CD4-positive, alpha-beta T cell (primary cell): ENCODE measurements at places on chromosomes 12 and 14.

DNA sequence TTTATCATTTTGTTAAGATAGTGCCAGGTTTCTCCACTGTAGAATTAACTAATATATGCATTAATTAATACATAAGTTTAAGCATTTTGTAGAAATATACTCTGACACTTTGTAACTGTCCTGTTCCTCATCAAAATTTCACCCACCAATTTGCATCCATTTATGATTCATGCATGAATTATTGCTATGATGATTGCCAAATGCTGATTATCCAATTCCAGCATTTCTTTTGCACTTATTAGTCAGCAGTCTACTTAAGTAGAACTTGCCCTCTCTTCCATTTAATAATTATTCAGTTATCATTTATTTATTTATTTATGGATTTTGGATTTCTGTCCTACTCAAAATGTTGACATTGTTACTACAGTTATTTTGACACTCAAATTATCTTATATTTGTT, 72.2 kb downstream of the SLC6A15 start:
- no peak for DNase-seq

DNA sequence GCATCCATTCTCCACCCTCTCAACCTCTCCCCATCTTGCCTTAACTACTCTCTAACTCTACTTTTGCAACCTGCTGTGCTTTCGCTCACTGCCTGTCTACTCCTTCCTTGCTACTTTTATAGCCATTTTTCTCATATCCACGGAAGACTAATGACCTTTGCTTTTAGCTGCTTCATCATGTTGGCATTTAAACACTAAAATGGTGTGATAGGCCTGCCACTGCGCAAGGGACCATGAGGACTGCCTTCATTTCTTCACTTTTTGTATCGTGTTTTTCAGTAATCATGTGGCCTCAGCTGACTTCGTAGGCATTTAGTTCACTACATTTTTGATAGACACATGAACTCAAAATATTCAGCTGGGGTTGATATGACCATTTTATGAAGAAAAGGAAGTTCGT, 252.1 kb downstream of the BCAT1 start:
- DNase-seq: no peak

DNA sequence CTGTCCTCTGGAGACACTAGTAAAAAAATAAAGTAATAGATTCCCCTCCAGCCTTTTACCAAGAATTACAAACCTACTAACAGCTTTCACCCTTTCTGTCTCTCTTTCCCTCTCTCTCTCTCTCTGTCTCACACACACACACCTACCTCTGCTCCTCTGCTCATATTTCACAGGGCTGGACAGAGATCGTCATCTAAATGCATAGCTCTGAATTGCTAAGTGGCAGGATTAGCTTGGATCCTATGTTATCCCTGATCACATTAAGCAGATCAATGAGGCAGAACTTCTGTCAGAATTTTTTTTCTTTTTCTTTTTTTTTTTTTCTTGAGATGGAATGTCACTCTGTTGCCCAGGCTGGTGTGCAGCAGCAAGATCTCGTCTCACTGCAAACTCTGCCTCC, 22.9 kb downstream of the VCPKMT start:
- no peak for DNase-seq

- DNase-seq: no peak
These were observed 84.0 kb downstream of the BORCS5 start for GRCh38 chr12:12440784-12441428.

DNA sequence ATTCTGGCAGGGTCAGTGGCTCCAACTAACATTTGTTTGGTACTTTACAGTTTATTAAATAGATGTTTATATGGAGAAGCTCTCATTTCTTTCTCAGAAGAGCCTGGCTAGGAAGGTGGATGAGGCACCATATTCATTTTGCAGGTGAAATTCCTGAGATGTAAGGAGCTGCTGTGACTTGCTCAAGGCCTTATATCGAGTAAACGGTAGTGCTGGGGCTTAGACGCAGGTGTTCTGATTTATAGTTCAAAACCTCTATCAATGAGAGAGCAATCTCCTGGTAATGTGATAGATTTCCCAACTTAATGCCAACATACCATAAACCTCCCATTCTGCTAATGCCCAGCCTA, 42.3 kb downstream of the DAD1 start:
- no peak for DNase-seq

GRCh38 chr14:96160076-96160912, 44.3 kb upstream of the BDKRB2 start:
- DNase-seq: no peak

- DNase-seq: no peak
These were observed 9.3 kb upstream of the ATF7IP start for GRCh38 chr12:14356147-14356546.

DNA sequence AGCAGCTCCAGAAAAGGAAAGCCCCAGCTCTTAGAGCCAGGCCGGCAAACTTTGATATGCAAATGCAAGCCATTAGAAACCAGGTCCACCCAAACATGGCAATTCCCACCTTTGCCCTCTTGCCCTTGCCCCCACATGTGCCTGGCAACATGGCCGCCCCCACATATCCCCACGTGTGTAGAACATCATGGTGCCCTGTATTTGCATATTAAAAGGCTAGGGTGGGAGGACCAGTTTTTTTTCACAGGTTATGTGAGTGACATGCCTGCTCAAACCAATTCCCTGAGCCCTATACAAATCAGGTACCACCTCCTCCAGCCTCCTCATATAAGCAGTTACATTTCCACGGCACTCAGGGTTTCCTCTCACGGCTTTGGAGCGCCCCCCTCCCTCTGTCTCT, 6.1 kb upstream of the ALDH1L2 start:
- DNase-seq: no peak
